ENCODE measurements at places on chromosomes 13 and 19.

- peak; percentile 93 for DNase-seq
Observed at GRCh38 chr19:40523322-40524047, 53.2 kb upstream of the SHKBP1 start.

GRCh38 chr19:1081301-1082164, 13.6 kb downstream of the POLR2E start:
- DNase-seq, result no peak

- DNase-seq, result no peak
Observed at GRCh38 chr13:105672881-105673280, 862.6 kb downstream of the EFNB2 start.

DNA sequence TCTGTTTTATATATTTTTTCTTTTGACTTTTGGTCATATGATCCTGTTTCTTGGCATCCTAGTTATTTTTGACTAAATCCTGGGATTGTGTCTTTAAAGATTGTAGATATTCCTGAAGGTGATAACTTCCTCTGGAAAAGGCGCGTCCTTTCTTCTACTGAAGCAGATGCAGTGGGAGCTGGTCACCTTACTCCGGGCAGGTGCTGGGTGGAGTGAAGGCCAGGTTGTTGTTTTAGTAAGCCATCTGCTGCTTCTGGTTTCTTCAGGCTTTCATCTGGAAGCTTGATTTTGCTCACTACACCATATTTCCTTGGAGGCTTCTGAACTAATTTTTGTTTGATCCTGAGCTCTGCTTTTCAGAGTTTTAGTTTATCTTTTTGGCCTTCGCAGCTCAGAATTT, 21.5 kb downstream of the URI1 start:
- no peak for DNase-seq

DNA sequence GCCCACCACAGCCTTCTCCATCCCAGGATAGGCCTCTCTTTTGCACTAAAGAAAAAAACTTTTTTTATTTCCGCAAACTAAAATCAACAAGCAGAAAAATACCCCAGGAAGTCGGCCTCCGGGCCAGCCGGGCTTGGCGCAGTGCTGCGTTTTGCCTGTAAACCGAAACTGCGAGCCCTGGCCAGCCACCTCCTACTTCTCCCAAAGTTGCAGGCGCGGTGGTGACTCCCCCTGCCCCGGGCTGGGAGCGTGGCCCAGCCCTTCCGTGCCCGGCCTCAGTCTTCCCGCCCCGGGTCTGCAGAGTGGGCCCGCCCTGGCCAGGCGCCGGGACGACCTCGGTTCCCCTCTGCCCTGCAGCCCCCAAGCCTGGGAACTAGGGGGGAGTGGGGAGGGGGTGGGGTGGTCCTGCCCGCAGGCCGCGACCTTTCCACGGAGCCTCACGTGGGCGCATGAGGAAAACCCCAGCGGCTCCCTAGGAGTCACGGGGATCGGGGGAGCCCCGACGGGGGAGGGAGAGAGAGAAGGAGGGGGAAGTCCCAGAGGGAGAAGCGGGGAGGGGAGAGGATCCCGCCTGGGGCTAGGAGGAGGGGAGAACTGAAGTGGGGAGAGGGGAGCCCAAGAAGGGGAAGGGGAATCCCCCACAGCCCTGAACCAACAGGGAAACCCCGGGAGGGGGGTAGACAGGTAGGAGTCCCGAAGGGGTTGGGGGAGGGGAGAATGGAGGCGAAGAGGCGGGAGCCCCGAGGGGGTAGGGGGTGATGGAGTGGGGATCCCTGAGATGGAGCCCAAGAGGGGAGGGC, 3.0 kb downstream of the GADD45B start:
- peak; percentile 63 for DNase-seq

- no peak for DNase-seq
Observed at GRCh38 chr13:67445436-67445835, 215.3 kb upstream of the PCDH9 start.

DNA sequence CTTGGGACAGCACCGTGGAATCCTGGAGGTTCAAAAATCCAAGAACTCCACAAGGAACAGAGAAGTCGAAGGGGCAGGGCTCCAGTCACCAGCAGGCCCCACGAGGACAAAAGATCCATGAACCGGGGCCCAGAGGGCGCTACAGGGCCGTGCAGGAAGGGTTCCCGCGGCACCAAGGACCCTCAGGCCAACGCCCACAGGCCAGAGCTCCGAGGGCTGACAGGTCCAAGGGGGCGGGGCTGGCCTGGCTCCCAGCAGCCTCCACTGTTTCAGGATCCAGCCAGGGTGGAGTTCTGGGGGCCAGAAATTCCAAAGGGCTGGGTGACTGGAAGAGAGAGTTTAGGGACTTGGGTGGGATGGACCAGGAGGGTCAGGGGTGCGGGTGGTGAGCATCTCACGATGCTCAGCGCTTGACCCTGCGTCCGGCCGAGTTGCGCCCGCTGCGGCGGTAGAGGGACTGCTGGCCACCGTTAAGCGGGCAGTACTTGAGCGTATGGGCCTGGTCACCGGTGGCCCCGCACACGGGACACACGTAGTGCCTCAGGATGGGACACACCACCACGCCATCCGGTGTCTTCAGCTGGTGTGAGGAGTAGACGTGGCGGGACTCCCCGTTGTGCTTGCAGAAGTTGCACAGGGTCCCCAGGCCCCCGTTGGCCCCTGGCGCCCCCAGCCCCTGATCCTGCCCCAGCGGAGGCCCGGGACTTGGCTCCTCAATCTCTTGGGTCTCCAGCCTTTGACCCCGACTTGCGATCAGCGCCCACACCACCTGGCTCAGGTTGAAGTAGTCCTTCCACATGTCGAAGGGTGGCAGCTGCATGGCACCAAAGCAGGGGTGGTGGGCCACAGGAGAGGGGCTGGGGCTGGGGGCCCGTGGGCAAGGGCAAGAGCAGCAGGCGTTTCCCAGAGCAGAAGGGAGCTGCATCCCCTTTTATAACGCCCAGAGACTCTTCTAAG, at the start of gene NANOS2:
Gene NANOS2 (minus strand): TSS at position 905 of the 957 bp plus-strand sequence. CDS start 85 bp downstream, at position 820.
- no peak for DNase-seq

Measured in small intestine (tissue), 16 donors.